ENCODE measurements at places on chromosomes 7 and 10.

DNA sequence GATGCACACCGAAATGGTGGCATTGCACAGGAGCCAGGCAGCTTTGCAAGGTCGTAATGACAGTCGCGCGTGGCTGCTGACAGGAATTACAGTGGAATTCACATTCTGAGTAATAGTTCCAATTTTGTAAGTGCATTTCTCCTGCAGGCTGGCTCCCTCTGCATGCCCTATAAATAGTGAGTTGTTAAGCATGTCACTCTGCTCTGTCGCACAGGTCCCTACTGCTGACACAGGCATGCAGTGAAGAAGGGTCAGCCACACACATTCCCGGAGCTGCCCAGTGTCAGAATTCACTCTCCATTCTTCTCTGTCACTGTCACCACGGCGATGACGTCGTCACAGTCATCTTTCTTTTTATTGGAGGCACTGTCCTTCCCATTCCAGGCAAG is 49.2 kb upstream of the SHH start:
- no peak for DNase-seq

- peak; percentile 82 for DNase-seq
Observed at GRCh38 chr7:4683884-4684565, 1.9 kb downstream of the FOXK1 start.

GRCh38 chr7:20798081-20798693 is 11.5 kb upstream of the SP8 start:
- peak; percentile 64 for DNase-seq

DNA sequence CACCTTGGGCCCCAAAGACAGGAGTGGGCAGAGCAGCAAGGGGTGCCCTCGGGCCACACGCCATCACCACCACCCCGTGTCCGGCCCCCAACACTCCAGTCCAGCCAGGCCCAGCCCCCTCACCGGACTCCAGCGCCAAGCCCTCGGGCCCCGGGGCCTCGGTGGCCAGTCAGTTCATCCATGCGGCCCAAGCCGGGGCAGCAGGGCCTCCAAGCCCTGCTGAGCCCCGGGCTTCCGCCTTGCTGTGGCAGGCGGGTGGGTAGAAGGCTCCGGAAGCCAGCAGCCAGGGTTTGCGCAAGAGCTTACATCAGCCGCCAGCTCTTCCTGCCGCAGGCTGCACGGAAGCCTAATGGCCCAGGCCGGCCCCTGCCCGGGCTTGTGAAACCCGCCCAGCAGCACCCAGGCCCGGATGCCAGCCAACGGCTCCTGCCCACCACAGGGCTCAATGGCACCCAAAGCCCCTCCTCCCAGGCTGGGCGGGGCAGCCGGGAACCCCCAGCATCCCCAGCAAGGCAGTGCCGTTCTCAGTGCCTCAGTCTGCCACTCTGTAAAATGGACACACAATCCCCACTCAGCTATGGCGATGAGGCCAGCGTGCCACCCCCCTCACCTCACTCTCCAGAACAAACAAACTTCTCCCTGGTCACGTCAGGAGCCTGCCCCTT is 26.5 kb downstream of the TNRC18 start:
- peak; percentile 94 for DNase-seq

DNA sequence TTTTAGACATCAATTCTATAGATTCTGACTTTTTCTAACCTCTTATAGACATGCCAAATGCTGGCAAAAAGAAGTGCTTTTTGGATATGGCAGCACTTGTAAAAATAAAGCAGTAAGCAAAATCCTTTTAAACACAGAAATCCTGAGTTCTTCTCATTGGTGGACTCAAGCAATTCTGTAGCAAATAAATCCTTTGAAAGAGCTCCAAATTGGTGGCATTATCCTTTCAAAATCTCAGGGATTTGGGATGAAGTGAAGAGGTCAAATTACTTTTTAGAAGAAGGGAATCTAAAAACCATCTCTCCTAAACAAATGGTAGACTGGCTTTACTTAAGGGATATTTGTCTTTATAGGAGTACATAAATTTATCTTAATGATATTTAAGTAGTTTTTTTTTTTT is 17.5 kb upstream of the ASCC1 start:
- DNase-seq = no peak

- DNase-seq = peak; percentile 92
Observed at GRCh38 chr10:78974617-78975317, 94.0 kb upstream of the ZMIZ1 start.
